ENCODE measurements at places on chromosomes 12 and 14. TPM values are rescaled to one million over a fixed set of nuclear protein-coding genes. Genes with fewer than 3 reads are reported as not detected.

DNA sequence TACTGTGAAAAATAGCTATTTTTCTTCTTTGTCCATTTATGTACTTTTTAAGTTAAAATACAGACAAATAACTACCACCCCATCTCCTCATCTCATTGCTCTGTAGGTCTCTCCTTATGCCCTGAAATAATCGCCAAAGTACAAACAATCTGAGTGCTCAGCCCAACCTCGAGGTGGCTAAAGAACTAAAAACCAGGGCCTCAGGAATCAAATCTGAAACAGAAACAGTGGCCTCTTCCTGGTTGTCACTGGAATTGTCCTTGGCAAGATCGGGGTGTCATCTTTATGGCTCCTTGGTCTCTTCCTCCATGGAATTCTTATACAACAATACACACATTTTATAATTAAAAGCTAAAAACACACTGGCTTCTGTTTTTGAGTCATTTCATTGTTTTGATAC is 182.4 kb downstream of the ASCL1 start:
- DNase-seq = no peak

GRCh38 chr12:24730489-24730896 is 218.4 kb downstream of the BCAT1 start:
- no peak for DNase-seq

DNA sequence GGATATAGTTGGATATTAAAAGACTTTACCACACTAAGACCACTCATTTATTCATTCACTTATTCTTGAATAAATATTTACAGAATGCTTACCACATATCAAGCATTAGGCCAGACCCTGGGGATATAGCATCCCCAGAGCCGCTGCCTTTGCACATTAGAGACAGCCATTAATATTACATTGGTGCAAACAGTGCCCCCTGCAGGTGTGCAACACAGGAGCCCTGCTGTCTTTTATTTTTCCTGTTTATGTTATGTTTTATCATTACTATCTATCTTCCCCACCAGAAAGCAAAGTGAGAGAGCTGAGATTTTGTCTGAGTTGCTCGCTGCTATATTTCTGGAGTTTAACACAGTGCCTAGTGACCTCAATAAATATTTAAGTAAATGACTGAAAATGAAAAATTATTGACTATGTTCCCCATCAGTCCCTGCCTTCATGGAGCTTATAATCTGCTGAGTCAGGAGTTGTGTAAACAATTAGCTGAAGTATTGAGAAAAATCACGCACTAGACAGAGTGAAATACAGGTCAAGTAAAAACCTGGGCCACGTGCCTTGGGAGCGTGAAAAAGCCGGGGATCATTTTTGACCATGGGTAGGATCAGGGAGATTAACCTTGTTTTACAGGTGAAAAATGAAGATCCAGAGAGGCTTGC is 301.6 kb downstream of the PCNX1 start:
- DNase-seq = no peak

DNA sequence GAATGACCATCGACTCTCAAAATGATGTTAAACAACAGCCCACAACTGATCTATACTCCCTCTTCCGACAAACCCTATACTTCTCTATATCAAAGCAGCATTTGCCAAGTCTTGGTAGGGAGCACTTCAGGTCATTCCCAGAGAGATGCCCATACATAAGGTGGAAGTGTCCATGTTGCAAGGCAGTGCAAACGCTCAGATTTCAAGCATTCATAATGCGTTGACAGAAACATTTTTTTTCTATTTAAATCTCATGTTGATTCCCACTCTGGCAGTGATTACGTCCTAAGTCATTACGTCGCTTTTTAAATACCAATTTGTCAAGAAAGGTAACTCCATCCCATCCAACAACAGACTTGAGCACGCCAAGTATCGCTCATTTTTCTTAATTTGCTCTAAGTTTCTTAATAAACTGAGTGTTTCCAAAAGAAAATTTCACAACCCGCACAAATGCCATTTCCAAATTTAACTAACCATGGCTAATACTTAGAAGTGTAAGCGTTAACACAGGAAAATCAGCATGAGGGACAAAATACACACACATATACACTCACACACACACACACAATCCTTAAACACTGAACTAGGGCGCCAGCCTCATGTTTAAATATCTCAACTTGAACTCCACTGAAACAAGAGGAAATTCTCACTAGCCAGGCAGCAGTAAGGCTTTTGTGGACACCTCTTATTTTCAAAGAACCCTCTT is 1.1 kb downstream of the GXYLT1 start:
- DNase-seq = no peak

DNA sequence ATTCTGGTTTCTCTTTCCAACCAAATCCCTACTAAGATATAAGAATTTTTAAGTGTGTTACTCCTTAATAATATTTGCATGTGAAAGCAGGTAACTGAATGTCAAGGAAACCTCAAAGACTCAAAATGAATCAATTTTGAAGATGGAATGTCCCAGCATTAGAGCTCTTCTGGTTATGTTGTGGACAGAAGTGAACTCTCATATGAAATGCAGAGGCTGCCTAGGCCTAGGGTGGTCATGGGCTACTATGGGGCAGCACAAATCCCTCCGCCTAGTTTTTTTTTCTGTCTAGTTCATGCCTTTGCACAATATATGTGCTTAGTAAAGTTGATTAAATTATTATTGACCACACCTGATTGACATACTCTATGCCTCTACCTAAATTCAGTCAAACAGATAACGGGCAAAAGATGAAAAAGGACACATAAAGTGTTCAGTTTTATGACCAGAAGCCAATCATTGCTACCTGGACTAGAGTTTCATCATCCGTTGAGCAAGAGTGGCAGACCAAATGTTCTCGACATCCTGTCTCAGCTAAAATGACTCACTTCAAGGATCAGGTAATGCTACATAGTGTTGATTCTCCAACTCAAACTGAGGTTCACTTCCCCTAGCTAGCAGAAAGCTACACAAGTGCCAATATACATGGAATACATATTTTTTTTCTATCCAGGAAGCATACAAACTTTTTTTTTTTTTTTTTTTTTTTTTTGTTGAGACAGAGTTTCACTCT is 1211.4 kb downstream of the VRK1 start:
- no peak for DNase-seq

DNA sequence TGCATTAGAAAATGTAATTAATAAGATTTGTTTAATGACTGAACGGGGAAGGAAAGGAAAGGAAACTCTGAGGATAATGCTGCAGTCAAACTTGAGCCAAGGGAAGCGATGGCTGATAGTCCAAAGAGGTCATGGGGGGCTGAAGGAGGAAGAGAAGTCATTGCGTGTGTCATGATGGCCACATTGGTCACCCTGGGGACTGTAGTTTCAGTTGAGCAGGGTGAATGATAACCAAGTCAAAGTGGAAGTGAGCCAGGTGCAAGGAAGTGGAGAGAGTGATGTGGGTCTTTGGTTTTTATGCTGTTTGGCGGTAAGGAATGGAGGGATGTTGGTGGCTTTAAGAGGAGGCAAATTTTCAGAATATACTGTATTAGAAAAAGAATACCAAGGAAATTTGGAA is 21.6 kb downstream of the C12orf75 start:
- DNase-seq = no peak

- DNase-seq = no peak
Observed at GRCh38 chr12:70467918-70468733, 102.0 kb downstream of the KCNMB4 start.

DNA sequence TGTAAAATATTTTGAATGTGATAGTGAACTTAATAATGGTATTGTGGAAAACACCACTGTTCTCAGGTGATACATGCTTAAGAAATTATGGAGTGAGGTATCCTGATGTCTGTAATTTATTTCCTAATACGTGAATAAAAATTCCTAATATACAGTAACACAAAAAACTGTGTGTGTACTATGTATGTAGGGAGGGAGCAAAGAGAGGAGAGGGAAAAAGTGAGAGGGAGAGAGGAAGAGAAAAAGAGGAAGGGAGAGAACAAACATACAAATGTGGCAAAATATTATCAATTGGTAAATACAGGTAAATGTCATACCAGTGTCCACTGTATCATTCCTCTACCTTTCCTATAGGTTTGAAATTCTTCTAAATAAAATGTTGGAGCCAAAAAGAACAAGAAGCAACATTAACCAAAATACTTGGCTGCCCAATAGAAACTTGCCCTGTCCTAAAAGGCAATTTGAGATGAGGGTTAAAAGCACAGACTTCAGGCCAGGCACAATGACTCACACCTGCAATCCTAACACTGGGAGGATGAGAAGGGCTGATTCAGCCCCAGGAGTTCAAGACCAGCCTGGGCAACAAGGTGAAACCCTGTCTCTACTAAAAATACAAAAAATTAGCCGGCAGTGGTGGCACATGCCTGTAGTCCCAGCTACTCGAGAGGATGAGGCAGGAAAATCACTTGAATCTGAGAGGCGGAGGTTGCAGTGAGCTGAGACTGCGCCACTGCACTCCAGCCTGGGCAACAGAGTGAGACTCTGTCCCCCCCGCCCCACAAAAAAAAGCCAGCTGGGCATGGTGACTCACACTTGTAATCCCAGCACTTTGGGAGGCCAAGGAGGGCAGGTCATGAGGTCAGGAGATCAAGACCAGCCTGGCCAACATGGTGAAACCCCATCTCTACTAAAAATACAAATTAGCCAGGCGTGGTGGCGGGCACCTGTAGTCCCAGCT is 14.5 kb downstream of the R3HDM2 start:
- no peak for DNase-seq

DNA sequence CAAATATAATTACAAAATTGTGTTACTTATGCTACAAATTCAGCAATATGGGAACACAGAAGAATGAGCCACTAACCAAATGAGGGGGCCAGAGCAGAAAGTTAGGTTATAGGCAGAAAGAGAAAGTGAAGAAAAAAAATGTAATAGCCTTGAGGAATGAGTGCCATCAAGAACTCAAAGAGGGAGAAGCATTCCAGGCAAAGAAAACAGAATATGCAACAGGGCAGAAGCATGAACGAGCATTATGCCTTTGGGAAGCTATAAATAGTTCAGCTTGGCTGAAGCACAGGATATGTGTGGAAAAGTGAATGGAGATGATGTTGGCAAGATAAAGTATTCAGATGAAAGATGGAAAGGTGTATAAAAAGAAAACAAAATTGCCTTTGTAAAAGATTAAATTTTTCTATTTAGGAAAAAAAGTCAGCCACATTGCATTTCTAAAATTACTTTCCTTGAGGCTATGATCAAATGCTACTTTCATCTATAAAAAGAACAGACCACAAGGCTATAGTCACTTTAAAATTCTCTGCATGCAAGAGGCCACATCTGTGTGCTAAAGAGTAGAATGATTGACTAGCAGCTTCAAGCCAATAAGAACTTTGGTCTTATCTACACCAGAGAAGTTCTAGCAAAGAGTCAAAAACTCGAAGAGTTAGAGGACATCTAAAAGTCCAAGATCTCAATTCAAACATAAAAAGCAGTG is 193.6 kb upstream of the GARIN6 start:
- no peak for DNase-seq

- no peak for DNase-seq
Observed at GRCh38 chr12:108702595-108703320, 28.6 kb downstream of the CORO1C start.

DNA sequence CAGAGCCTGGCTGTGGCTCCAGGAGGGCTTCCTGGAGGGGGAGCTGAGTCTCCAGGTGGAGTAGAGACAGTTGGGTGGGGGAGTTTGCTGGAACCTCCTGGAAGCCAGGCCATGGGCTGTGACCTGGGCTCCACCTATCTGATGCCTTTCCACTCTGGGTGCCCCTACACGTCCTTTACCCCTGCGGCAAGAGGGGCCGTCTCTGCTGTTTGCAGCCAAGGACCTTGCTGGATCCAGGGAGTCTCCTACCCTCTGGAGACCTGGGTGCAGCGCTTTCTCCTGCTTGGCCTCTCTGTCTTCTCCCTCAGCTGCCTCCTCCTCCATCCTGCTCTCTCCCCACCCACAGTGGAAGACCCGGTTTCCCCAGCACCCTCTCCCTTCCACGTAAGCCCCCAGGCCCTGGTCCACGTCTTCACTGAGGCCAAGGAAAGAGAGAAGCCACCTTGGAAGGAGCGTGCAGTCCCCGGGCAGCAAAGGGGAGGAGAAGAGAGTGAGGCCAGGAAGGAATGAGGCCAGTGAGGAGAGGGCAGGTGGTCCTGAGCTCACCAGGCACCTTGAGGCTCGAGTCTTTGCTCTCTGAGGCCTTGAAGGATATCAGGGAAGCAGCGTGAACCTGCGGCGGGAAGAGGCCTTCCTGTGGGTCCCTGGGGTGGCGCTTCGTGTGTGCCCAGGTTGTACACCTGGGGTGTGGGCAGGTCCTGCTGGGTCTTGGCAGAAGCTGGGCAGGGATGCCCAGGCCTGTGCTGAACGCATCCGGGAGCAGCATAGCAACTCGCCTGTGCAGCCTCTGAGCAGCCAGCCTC is 294.3 kb upstream of the RTL1 start:
- DNase-seq = no peak

GRCh38 chr12:80400571-80400991 is 43.5 kb upstream of the PTPRQ start:
- no peak for DNase-seq

DNA sequence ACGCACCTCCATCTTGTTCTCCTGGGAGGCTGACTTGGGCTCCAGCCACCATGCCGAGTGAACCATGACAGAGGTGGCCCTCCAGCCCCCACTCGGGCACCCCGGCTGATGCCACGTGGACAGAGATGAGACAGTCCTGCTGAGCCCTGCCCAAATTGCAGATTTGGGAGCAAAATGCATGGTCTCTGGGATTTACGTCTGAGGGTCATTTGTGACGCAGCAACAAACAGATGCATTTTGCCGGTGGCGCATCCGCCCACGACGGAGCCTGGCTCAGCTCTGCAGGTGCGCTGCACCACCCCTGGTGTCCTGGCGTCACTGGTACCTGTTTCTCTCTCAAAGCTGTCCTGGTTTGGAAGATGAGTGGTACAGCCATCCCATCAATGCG is 31.1 kb upstream of the INF2 start:
- no peak for DNase-seq

GRCh38 chr14:22939684-22940083 is 10.5 kb upstream of the PRMT5 start:
- DNase-seq = no peak

DNA sequence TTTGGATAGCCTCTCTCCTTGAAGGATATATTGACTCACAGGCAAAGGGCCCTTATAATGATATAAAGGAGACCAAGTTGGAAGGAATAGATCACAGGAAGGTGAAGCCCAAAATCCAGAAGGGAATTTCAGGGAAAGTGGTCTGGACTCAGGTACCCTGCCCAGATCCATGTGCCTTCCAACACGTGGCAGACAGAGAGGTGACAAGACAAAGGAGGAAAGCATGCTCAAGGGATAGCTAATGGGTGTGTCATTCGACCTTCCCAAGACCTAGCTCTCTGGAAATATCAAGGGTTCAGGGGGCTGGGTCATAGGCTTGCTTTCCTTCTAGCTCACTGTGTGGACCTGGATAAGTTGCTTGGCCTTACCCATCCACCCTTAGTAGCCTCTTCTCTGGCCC is 214.3 kb downstream of the ZFP36L1 start:
- DNase-seq = no peak

- no peak for DNase-seq
Observed at GRCh38 chr12:4775936-4776335, 55.7 kb downstream of the GALNT8 start.

GRCh38 chr12:78183824-78184223 is 353.1 kb downstream of the NAV3 start:
- no peak for DNase-seq

Gene SALL2
- 0.68 TPM for total RNA-seq

Gene HCAR3
- not detected for total RNA-seq

Gene SCNN1A
- 6.8 TPM for total RNA-seq

Measured in left lobe of liver (tissue), 2 donors.